NCI-H2081 treated with DMSO at 0.1 percent for 48 hours (cell line): ENCODE measurements at places on chromosomes 6 and 20.

DNA sequence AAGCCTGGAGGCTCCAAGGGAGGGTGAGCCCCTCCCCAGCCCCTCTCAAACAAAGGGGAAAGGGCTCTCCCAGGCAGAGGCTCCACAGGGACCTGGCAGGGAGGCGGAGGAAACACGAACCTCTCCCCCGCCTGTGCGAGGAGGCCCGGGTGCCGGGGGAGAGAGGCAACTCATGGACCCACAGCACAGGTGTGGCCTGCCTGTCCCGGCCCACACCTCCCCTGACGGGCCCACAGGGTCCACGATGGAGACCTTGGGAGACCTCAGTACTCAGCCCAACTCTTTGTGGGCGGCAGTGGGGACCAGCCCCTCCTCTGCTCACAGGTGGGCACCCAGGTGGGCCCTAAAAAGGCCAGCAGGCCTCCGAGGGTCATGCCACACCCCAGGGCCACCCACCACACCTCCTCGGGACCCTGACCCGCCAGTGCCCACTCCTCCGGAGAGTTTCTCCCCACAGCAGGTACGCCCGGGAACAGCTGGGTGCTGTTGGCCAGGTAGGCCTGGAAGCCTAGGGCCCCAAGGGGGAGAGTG lies 12.2 kb downstream of the LAMA5 start:
- DNase-seq: no peak

- DNase-seq: no peak
Measured at GRCh38 chr6:19999319-20000191, 162.4 kb downstream of the ID4 start.

- no peak for DNase-seq
Measured at GRCh38 chr6:105483492-105483891, 80.6 kb upstream of the PREP start.

DNA sequence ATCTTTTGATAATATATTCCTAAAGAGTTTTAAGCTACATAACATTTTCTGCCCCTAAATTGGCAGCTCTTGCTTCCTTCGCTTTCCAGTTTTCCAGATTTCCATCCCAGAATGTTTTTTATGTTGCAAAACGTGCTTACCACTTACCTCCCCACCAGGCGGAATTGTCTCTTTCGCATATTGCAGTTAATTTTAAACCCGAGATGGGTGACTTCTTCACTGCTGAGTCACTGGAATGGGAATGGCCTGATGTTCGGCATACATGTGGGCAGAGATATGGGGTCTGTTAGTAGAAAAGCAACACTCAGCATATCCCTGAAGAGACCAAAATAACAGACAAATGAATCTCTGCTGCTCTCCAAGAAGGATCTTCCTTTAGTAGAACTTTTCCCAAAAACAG lies 491.2 kb downstream of the PREX1 start:
- DNase-seq: no peak

DNA sequence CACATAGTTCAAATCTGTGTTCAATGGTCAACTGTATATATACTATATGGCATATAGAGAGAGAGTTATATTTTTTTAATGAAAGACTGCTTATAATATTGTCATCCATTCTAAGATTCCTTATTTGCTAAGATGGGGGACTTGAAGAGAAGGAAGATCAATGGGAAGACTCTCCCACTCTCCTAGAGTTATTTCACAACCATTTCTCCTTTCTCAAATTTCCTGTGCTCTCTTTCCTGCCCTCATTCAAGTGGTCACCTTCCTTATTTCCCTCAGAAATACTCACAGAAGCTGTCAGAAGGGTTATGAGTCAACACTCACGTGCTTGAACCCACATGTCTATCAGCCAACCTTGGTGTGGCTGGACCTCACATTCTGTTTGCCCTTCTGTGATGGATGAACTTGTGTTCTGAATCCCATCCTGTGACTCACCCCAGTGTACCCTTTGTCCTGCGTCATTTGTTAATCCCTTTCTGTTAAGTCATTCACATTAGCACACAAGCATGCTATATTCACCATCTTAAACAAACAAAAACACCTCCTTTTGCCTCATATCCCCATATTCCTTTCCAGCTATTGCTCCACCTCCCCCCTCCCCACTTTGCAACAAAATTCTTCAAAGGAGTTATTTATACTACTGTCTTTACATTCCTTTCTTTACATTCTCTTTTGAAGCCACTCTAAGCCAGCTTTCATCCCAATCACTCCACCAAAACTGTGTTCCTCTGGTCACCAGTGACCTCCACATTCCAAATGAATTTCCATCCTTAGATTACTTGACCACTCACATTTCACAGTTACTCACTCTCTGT lies 279.3 kb upstream of the TCF21 start:
- DNase-seq: no peak

- DNase-seq: no peak
Measured at GRCh38 chr6:221531-222349, 70.5 kb upstream of the DUSP22 start.

GRCh38 chr6:13916230-13916944 lies 8.4 kb upstream of the RNF182 start:
- DNase-seq: no peak

DNA sequence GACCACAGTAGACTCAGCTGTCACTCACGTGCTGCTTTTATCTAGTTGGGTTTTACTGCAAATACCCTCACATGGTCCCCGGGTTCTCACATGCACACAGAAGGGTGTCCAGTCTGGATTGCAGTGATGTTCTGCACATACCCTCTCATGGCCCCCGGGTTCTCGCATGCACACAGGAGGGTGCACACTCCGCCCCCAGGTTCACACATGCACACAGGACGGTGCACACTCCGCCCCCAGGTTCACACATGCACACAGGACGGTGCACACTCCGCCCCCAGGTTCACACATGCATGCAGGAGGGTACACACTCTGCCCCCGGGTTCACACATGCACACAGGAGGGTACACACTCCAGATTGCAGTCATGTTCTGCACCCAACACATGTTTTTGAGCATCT lies 224.3 kb downstream of the ERMARD start:
- DNase-seq: no peak

DNA sequence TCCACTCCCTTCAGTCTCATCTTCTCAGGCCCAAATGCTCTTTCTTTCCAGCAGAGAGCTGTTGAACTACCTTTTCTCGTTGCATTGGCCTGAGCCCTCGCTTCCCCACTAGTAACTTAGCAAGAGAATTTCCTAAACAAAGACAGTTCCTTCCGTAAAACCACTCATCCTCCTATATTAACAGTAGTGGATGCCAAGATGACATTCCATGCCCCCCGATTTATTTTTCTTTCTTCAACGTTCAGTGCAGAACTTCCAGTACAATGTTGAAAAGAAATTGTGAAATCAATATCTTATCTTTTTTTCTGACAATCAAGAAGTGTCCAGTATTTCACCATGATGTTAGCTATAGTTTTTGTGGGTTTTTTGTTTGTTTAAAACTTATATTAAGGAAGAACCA lies 45.8 kb downstream of the SOX4 start:
- no peak for DNase-seq

DNA sequence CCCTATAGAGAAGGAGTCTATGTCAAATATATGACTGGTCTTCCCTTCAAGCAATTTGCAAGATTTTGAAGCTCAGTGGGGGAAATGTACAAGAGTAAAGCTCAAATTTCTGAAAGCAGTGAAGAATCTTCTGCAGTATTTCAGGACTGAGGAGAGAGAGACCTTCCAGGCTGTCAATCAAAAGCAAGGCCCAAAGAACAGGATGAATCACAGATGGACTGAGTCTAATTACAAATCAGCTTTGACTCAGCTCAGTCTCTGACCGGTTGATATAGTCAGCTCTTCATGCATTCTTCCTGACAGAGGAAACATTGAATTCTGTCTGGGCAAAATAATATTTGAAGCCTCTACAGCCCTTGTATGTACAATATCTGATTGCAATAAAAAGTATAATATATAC lies 7.7 kb upstream of the HTR1B start:
- no peak for DNase-seq

DNA sequence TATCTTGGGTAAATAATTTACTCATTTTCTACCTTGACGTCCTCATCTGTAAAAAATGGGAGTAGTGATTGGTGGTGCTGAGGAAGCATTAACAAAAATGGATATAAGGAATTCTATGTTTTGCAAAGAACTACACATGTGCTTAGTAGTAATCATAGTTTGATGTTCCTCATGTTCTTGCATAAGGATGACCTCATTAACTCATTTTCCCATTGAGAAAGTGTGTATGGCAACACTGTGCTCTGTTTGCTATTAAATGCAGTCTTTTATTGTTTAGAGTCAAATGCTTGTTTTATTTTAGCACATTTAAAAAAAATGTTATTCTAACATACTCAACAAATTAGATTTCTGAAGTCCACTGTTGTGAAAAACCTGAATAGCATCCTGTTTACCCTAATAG lies 211.2 kb upstream of the RSPO3 start:
- no peak for DNase-seq

- DNase-seq: no peak
Measured at GRCh38 chr6:26071135-26071534, 16.1 kb upstream of the HFE start.

- DNase-seq: no peak
Measured at GRCh38 chr6:110395221-110395620, 20.2 kb downstream of the DDO start.

DNA sequence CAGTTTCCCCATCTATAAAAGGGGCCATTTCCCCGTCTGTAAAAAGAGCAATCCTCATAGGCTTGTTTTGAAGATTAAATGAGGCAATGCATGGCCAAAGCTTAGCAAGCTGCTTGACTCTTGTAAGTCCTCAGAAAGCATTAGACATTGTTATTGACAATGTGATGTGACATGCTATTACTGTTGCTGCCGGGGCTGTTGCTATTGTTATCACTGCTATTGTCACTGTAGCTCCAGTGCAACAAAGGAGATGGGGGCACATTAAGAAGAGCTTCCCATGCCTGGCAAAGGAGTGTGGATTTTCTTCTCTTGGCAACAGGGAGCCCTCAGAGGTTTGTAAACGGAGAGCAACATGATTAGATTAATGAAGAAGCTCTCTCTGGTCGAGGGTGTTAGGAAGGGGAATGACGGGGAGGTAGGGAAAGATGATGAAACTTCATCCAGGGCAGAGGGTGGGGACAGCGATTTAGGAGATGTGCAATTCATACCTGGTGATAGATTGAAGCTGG lies 33.1 kb upstream of the FAM83D start:
- no peak for DNase-seq

DNA sequence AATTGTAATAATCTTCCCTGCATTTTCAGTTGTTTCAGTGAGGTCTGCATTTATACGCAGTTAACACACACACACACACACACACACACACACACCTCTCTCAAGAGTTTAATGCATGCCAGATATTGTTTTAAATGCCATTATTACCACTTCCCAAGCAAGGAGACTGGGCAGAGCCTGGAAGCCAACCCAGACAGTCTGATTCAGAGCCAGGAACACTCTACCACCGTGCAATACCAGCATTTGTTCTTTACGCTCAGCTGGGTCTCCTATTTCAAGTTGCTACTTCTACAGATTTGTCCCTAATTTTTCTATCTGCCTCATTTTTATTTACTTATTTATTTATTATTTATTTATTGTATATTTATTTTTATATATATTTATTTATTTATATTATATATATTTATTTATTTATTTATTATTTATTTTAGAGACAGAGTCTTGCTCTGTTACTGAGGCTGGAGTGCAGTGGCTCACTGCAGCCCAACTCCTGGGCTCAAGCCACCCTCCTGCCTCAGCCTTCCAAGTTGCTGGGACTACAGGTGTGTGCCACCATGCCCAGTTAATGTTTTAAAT lies 68.4 kb downstream of the PCSK2 start:
- no peak for DNase-seq

GRCh38 chr6:113047932-113048331 lies 700.8 kb downstream of the RFPL4B start:
- DNase-seq: no peak

GRCh38 chr6:164882236-164882635 lies 427.2 kb downstream of the C6orf118 start:
- DNase-seq: no peak

DNA sequence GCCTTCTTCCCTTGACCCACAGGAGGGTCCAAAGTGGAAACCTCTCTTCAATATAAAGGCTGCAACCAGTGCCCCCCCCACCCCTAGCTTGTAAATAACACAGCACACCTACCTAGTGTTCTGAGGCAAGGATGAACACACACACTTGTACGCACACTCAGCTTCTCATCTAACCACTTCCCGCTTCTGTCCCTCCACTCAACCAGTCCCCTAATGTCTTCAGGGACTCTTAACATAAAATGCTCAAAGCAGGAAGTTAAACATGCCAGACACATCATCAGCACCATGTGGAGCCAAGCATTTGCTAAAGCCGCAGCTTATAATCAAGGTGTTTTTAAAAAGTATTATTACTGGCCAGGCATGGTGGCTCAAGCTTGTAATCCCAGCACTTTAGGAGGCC lies 35.3 kb downstream of the FOXQ1 start:
- no peak for DNase-seq

DNA sequence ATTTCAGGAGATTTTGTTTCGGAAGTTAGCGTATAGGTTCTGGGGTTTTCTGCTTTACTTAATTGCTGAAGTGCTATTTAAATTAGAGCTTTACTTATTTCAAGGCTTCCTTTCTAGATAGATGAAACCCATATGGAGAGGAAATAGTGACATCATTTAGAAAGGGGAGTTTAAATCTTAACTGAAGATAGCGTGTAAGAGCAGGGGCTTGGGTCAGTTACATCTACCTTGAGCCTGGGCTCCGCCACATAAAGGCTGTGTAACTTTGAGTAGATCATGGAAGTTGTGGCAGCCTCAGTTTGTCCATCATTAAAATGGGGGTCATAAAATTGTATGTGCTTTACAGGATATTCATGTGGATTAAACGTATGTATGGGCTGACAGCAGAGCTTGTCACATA lies 4.7 kb downstream of the CDS2 start:
- DNase-seq: no peak

- DNase-seq: no peak
Measured at GRCh38 chr20:44745598-44746366, at the start of gene KCNK15. Gene KCNK15, plus strand, starts transcription at chr20:44745865. Its CDS starts 46 bp downstream, at chr20:44745911.

DNA sequence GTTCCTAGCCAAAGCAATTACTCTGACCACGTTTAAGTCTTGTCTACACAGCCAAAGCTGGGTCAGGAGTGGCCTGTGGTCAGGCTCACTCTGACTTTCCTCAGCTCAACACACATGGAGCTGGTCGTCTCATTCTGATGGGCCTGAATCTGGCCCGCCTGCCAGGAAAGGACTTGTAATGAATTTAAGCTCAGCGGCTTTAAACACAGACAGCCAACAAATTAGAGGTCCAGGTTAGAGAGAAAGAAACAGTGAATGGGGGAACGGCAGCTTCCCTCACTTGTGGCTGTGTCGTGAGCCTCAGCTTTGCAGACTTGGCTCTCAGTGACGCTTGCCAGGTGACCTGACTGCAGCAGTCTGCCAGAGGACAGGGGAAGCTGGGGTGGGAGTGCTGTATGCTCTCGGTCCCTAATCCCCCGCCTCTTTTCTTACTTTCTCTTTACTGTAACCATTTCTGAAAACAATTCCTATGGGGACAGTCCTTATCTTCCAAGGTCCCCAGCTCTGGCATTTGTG lies 121.9 kb upstream of the AGPAT4 start:
- no peak for DNase-seq

DNA sequence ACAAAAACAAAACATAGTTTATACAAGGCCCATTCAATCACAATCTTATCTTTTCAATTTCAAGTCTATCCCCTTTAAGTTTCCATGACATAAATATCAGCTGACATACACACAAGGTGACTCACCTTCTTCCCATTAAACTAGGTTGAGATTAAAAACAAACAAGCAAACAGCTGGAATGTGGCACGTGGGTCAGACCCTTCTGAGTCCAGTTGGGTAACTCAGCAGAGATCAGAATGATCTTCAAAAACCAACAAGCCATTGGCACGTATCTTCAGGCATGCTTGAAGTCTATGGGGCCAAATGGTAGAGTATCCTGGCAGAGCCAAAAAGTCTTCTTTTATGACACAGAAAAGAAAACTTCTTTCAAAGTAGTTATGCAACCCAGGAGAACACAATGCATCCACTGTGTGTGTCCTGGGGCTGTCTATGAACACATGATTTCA lies 603.5 kb upstream of the CITED2 start:
- DNase-seq: no peak
